ENCODE measurements at places on chromosomes 7 and 10.

GRCh38 chr7:129470411-129470810, 31.9 kb upstream of the SMKR1 start:
- DNase-seq: no peak

- DNase-seq: no peak
Observed at GRCh38 chr7:36210291-36210922, 57.4 kb downstream of the EEPD1 start.

- DNase-seq: no peak
Observed at GRCh38 chr7:155223021-155223420, 74.7 kb upstream of the INSIG1 start.

DNA sequence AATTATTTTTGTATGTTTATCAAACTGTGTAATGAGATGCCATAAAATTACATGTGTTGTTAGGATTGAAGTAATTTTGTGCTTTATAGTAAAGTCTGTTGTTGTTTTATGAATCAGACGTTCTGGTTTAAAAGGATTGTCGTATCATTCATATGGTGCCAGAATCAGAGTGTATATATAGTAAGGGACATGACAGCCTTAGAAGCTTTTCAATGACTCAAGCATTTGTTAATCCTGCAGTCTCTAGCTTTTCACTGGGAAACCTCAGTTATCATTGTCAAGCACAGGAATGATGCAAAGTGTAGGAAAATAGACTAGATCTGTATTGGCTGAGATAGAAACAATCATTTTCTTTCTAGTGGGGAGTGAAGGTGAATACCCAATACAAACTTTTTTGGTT, 57.5 kb downstream of the TRRAP start:
- no peak for DNase-seq

DNA sequence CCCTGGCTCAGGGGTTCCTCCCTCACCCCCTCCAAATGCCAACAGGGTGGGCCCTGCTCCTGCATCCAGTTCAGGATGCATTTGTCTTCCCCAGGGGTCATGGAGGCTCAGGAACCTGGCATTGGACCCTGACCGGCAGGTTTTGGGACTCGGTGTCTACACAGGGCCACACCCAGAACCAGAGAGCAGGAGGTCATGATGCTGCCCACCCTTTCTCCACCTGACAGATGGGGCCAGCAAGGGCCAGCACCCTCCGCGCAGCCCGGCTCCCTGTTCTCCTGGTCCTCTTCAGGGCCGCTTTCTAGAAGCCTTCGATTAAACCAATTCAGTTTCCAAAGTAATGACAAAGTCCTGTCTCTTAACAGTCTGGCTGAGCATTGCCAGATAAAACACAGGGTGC, 50.2 kb downstream of the CAMK2B start:
- DNase-seq: no peak

DNA sequence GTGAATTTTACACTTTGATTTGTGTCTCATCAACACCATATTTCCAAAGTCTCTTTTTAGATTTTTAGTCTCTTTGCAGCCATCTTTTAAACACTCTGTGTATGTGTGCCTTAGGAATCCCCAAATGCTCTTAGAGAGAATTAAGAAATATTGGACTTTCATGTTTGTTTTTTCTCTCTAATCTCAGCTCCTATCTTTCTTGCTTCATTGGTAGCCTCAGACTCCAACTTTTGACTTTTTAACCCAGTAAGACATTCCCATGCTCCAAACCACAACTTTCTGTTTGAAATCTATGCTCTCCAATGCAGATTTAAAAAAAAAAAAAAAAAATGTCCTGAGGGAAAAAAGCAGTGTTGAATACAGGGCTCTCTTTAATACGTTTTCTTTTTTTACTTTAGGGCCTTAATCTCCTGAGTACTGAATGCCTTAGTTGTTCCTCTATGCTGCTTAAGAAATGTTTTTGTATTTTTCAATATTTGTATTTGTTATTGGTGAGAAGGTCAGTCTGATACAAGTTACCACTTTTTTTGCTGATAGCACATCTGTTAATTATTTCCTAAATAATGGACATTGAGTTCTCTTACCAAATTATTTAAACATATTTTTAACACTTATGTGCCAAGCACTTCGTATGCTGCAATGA, 489.9 kb downstream of the NXPH1 start:
- DNase-seq: no peak

Measured in activated CD8-positive, alpha-beta memory T cell treated with anti-CD3 and anti-CD28 coated beads, Interleukin-2, amount 10 ng/mL, durations not matched to agents 7 days and 5 days (primary cell).